ENCODE measurements at places on chromosomes 1 and 21.

GRCh38 chr1:203321273-203322052 lies 16.1 kb downstream of the BTG2 start:
- no peak for DNase-seq

DNA sequence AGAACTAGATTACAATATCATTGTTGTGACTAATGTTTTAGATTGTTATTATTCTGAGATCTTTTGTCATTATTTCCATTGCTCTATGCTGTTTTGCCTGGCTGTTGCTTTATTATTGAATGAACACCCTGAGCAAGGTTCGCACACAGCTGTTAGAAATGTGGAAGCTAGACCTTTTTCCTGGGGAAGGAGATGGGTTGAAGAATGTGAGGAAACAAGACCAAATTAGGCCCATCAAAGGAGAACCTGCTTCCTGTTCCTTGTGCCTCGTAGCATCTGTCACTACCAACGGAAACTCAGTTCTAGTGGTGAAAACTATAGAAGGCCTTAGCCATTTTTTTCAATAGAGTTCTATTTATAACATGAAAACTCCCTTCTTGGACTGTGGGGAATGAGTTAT lies 68.7 kb downstream of the RGL1 start:
- DNase-seq, result no peak

GRCh38 chr1:15033264-15033663 lies 120.3 kb upstream of the TMEM51 start:
- DNase-seq, result no peak

DNA sequence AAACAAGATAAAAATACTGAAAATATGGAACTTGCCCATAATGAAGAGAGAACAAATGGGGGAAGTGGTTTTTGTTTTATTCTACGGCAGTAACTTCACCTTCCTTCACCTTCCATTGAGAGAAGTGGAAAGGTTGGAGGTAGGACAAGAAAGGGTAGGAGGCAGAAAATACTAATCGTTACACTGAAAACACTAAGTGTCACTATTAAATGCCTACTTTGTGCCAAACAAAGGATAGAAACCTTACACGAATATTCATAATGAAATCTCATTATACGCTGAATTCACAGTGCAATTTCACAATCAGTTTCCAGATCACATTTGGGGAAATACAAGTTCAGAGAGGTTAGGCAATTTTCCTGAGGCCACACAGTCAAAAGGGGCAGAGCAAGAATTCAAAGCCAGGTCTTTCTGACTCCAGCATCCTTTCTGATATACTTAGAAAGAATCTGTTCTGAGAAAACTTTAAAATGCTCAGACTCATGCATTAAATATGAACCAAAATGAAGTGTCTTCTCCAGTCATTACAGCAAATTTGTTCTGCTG lies 3.0 kb downstream of the TIAM1 start:
- no peak for DNase-seq

GRCh38 chr1:116628448-116628847 lies 39.1 kb downstream of the IGSF3 start:
- DNase-seq, result no peak

DNA sequence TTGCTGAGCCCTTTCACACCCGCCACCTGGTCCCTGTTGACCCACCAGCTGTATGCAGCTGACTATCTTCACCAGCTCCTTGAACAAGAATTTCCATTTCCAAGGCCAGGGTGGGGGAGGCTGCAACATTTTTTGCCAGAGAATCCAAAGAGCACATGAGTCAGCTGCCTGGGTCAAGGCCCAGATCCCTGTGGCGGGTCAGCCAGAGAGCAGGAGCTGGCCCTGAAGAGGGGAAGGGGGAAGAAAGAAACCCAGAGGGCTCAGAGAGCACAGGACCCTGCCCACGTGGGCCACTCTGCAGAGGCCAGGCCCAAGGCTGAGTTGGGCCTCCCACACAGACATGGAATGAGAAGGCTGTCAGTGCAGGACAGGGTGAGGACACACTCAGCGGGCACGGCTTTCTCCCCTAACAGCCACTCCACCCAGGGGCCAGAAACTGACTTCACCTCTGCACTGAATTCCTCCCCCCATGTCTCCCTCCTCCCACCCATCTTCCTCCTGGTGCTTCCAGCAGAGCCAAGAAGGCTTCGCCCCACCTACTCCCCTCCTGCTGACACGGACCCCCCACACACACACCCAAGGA lies 28.9 kb downstream of the S100A6 start:
- DNase-seq, result no peak

- no peak for DNase-seq
Observed at GRCh38 chr21:38223893-38224540, 32.8 kb upstream of the KCNJ15 start.

DNA sequence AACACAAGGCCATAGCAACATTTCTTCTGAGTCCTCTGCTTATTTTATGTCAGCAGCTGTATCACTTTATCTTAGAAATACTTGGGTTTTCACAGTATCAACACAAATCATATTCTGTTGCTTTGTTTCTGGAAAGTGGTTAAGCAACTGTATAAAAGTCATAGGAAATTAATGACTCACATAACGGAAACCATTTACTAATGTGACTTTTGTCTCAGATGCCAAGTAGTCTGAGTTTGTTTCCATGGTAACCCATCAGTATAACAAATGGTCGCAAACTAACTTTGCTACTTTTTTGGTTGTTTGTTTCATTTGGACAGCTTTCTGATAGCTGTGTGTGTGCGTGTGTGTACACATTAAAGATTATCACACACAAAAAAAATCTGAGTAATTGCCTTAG lies 31.1 kb downstream of the EEIG2 start:
- no peak for DNase-seq

DNA sequence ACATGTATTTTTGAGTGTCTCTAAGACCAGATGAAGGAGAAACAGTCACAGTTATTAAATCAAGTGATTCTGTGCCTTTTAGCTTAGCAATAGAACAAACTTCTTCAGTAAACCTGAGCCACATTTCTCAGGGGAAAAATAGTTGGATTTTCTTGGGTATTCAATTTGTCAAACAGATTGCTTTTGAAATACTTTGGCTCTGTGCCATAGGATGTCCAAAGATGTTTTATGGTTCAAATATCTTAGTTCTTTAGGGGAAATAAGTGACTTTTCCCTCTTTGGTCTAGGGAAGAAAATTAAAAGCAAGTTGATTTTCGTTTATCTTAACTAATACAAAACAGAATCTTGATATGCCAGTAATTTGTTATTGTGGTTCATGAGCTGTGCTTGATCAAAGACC lies 125.9 kb downstream of the ATP5PO start:
- no peak for DNase-seq

DNA sequence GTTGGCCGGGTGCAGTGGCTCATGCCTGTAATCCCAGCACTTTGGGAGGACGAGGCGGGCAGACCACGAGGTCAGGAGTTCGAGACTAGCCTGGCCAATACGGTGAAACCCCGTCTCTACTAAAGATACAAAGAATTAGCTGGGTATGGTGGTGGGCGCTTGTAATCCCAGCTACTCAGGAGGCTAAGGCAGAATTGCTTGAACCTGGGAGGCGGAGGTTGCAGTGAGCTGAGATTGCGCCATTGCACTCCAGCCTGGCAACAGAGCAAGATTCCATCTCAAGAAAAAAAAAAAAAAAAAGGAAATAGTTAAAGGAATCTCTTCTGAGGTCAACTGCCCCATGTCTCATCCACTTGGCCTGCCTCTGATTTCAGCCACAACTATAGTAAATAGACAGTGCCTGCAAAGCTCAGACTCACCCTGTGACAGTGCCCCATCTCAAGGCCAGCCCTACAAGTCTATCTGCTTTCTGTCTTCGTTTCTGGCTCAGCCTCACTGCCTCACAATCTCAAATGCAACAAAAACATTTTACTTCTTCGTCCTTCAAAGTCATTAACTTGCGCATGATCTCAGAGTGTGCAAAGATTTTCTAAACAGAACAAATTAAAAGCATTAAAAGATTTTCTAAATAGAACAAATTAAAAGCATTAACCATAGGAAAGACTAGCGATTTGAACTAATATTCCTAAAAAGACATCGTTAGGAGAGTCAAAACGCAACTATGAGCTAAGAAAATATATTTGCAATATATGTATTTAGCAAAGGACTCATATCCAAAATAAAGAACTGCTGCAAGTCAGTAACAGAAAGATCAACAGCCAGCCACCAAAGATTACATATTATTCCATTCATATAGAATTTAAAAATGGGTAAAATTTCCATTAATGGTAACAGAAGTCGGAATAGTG lies 65.0 kb upstream of the PRDX6 start:
- DNase-seq, result no peak

DNA sequence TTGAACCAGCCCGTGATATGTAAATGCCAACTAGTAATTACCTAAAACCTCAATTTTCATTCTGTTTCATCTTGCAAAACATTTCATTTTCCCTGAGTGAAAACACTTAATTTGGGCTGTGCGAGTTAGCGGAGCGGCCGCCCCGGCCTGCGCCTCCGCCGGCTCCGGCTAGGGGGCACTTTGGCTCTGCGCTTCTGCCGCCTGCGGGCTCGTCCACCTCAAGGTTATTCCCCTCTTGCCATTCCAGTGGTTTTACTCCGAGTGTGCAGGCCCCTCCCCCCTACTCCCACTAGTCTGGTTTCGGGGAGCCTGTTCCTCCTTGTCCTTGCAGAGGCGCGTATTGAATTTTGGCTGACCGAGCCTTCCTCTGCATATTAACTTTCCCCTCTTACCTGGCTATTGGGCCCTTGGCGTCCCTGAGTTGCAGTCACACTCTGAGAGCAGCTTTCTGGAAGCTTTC lies 55.6 kb downstream of the PEX14 start:
- DNase-seq, result no peak

GRCh38 chr21:17446737-17447136 lies 66.1 kb upstream of the CXADR start:
- DNase-seq, result no peak

GRCh38 chr1:225882694-225883615 lies 775 bp upstream of the TMEM63A start:
- DNase-seq, result peak; percentile 46

GRCh38 chr1:19445417-19446342 lies 39.7 kb downstream of the CAPZB start:
- no peak for DNase-seq

GRCh38 chr1:219292999-219293398 lies 119.3 kb downstream of the LYPLAL1 start:
- DNase-seq, result no peak

DNA sequence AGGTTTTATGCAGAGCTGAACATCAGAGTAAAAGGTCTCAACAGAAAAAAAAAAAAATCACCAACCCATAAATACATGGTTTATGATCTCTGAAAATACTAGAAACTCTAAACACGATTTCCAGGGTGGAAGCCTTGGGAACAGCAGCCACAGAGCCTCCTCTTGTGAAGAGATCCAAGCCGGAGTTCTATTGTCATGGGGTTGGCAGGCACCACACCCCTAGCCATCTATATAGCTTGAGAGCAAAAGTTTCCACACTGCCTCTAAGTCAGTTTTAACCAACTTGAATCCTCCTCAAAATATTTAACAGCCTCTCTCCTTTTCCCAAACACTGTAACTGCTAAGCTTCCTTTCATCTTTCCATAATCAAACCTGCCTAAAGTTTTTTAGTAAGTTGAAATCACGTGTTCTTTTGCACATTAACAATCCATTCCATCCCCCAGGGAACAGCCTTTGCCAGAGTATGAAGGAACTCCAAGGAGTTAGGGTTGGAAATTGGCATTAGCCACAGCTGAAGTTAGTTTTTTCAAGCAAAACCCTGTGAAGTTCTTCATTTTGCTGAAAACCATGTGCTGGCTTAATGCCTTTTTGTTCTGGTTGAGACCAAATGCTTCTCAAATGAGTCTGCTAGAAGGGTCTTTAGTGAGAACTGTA lies 13.8 kb upstream of the SEC16B start:
- DNase-seq, result no peak

- peak; percentile 50 for DNase-seq
Observed at GRCh38 chr1:229479660-229480399, 28.3 kb downstream of the NUP133 start.

- DNase-seq, result no peak
Observed at GRCh38 chr21:38721055-38721454, 84.7 kb upstream of the ETS2 start.

GRCh38 chr1:21378705-21379494 lies 61.0 kb upstream of the NBPF3 start:
- no peak for DNase-seq

DNA sequence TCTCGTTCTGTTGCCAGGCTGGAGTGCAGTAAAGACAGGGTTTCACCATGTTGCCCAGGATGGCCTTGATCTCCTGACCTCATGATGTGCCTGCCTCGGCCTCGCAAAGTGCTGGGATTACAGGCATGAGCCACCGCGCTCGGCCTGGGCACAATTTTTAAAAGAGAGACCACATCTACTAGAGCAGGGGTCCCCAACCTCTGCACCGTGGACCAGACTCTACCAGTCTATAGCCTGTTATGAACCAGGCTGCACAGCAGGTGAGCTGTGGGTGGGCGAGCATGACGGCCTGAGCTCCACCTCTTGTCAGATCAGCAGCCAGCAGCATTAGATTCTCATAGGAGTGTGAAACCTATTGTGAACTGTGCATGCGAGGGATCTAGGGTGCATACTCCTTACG lies 20.8 kb downstream of the TNNT2 start:
- DNase-seq, result no peak

DNA sequence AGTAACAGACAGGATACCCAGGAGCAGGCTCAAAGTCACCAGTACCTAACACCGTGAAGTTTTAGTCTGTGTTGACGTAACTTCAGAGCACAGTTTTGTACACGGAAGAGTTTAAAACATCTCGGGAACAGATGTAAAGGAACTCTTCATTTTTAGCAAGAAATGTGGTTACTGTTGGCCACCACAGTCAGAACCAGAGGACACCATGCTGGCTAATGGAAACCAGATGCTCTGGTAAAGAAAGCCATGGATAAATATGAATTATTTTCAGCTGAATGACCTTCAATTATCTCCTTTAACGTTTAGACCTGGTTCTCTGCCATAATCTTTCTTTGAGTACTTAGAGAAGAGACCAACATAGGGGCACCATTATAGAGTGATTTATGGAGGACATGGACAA lies 115.9 kb downstream of the NTMT2 start:
- no peak for DNase-seq

DNA sequence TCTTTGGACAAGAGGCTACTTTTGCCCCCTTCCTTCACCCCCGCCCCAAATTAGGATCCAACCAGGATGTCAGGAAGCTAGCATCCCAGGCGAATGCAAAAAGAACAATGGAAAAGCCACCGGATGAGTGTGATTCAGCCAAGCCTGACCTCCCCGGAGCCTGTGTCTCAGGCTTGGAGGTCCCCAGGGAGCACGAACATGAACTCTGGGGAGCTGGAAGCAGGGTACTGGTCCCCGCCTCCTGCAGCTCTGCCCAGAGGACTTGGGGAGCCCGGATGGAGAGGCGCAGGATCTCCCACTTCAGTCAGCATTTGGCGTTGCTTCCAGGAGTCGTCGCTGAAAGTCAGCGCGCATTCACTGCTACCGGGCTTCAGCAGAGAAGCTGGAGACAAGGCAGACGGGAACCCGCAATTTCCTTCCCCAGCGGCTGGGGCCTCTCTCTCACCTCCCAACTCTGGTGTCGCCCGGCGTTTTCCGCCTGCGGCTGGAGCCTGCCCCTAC lies 1.8 kb upstream of the TBX15 start:
- DNase-seq, result no peak

GRCh38 chr21:35606578-35606977 lies 453.7 kb downstream of the SETD4 start:
- no peak for DNase-seq

GRCh38 chr1:221760911-221761310 lies 19.0 kb upstream of the DUSP10 start:
- DNase-seq, result no peak
